Stimulated activated CD8-positive, alpha-beta memory T cell treated with anti-CD3 and anti-CD28 coated beads, Interleukin-2, amount 100 ng/mL, for 48 hours (primary cell): ENCODE measurements at places on chromosomes 2 and 18.

DNA sequence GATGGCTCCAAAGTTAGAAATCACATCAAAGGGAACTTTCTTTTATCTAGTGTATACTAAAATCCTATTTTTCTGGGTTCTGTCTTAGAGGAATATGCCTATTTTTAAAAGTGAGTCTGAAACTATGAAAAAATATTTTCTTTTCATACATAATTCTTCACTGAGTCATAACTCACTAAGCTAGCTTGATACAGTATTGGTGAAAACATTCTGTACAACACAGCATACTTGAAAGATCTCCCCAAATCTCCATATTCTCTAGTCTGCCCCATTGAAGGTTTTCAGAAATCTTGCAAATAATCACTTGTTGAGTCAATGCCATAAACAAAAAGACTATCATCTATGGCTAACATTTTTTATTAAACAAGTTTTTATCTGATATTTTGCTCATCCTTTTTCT, 44.5 kb downstream of the COL3A1 start:
- no peak for DNase-seq

GRCh38 chr2:104857262-104858005, 3.5 kb downstream of the POU3F3 start:
- no peak for DNase-seq

- peak; percentile 33 for DNase-seq
Observed at GRCh38 chr2:73907840-73908452, 15.1 kb downstream of the ACTG2 start.

GRCh38 chr2:74373221-74373676, 6.9 kb downstream of the DCTN1 start:
- no peak for DNase-seq
